ENCODE measurements at places on chromosomes 13 and 19.

- H3K36me3 ChIP-seq = no peaks in the 10 kb centered on the region
- no peaks in the 10 kb centered on the region for H3K4me1 ChIP-seq
- no peaks in the 10 kb centered on the region for H3K27me3 ChIP-seq
- peak; percentile 59 for DNase-seq
Observed at GRCh38 chr19:43784981-43785808, 4.4 kb upstream of the KCNN4 start.

- no peak overlapping the region for H3K4me3 ChIP-seq
- no peaks in the 10 kb centered on the region for H3K4me1 ChIP-seq
- no peak for DNase-seq
Observed at GRCh38 chr19:10680545-10681135, 20.6 kb upstream of the QTRT1 start.

DNA sequence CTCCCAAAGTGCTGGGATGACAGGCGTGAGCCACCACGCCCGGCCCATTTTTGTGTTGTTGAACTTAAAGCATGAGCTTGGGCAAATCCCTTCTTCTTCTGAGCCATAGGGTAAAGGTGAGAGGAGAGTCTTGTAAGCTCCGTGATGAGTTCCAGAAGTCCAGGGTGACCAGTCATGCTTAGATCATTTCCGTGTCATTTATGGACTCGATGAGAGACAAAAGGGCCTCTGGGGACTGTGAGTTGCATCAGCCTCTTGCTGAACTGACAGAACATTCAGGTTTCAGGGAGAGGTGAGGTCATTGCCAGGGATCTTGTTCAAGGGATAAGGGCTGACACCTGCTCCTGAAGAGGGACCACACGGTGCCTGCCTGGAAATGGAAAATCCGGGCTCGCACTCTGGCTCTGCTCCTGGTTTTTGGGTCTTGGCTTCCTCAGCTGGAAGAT is 53.6 kb downstream of the GADD45B start:
- no peak for DNase-seq
- no peak overlapping the region for H3K27ac ChIP-seq
- no peak overlapping the region for H3K4me3 ChIP-seq
- no peaks in the 10 kb centered on the region for H3K4me1 ChIP-seq
- H3K36me3 ChIP-seq = no peaks in the 10 kb centered on the region

- H3K4me1 ChIP-seq = peaks cover 5% of the 10 kb centered on the region
- no peak for DNase-seq
- peaks cover 29% of the 10 kb centered on the region for H3K27me3 ChIP-seq
- peak overlapping the region; percentile 63 for H3K4me3 ChIP-seq
- peaks cover 1% of the 10 kb centered on the region for H3K36me3 ChIP-seq
Observed at GRCh38 chr13:36129539-36129938, 1.6 kb downstream of the DCLK1 start.

DNA sequence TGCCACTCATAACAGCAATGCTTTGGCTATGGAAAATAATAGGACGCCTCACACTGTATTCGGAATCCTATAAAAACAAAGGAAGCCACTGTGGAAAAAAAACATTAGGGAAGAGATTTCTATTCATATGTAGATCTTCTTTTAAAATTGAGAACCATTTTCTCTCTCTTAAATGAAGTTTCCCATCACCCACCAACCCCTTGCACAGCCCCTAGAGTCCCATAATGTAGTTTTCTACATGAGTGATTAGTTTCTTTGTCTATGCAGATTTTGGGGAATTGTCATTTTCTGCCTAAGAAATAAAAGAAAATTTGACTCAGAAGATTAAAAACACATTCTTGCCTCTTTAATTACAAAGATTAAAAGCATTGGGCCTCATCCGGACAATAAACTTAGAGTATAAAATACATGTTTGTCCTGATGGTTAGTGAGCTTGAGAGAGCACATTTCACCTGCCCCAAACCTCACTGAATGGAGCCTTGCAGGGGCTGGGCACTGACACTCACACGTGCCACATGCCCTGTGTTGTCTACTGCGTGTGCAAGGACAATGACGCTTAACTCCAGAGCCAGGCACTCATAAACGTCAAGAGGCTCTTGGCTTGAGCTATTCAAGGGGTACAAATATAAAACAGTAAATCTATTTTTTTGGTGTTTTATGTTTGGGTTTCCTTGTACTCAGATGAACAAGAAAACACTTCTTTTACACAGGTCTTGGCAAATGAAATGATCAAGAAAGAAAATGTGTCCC is 40.0 kb upstream of the KL start:
- H3K27me3 ChIP-seq = no peaks in the 10 kb centered on the region
- no peak overlapping the region for H3K27ac ChIP-seq
- H3K4me3 ChIP-seq = no peak overlapping the region
- no peaks in the 10 kb centered on the region for H3K36me3 ChIP-seq
- no peak for DNase-seq

GRCh38 chr13:101706651-101707050 is 254.2 kb downstream of the ITGBL1 start:
- H3K27me3 ChIP-seq = no peaks in the 10 kb centered on the region
- DNase-seq = no peak
- H3K36me3 ChIP-seq = no peaks in the 10 kb centered on the region
- no peak overlapping the region for H3K27ac ChIP-seq
- H3K4me3 ChIP-seq = no peak overlapping the region
- H3K4me1 ChIP-seq = no peaks in the 10 kb centered on the region

- no peak within 1 kb of the TSS for H3K27ac ChIP-seq
- DNase-seq = no peak
Observed at GRCh38 chr19:48455171-48455907, at the start of gene KCNJ14. Gene KCNJ14, plus strand, starts transcription at chr19:48455574. Its CDS starts 6,151 bp downstream, at chr19:48461725.

DNA sequence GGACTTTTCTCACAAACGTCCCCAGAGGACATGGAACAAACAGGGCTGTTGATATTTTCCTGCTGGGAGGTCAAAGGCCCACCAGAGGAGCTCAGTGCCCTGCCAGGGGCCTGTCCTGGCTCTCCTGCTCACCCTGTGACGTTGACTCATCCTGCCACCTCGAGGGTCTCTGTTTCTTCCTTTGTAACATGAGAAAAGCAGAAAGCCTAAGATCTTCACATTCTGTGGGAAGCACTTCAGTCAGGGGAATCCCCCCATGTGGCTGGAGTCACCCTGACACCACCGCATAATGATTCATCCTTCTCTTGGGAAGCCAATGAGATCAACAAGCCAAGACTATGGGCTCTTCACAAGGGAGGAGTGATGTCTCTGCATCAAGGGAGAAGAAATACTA is 147.9 kb downstream of the KATNAL1 start:
- H3K4me3 ChIP-seq = no peak overlapping the region
- H3K27me3 ChIP-seq = no peaks in the 10 kb centered on the region
- H3K4me1 ChIP-seq = no peaks in the 10 kb centered on the region
- H3K27ac ChIP-seq = no peak overlapping the region

DNA sequence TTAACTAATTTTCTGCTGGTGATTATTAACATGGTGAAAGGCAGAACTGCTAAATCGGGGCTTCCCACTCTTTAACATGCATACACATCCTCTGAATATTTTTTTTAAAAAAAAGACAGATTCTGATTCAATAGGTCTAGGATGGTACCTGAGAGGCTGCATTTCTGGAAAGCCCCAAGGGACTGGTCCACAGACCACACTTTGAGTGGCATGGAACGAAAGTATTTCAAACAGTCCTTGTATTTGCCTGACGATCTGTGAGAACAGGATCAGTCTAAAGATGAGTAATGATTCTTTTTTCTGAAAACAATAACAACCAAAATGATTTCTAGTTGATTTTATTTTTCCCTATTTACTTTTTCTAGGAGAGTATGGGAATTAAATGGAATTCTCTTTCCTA is 16.7 kb upstream of the SPART start:
- no peak overlapping the region for H3K4me3 ChIP-seq
- no peaks in the 10 kb centered on the region for H3K4me1 ChIP-seq
- no peak overlapping the region for H3K27ac ChIP-seq
- no peaks in the 10 kb centered on the region for H3K27me3 ChIP-seq
- peaks cover 11% of the 10 kb centered on the region for H3K36me3 ChIP-seq

- no peak for DNase-seq
- no peak overlapping the region for H3K27ac ChIP-seq
- H3K4me1 ChIP-seq = no peaks in the 10 kb centered on the region
Observed at GRCh38 chr13:113245849-113246796, 36.7 kb downstream of the CUL4A start.

GRCh38 chr19:47581605-47582319 is 8.8 kb upstream of the ZNF541 start:
- no peaks in the 10 kb centered on the region for H3K36me3 ChIP-seq
- no peak overlapping the region for H3K27ac ChIP-seq
- H3K4me3 ChIP-seq = no peak overlapping the region
- no peak for DNase-seq

DNA sequence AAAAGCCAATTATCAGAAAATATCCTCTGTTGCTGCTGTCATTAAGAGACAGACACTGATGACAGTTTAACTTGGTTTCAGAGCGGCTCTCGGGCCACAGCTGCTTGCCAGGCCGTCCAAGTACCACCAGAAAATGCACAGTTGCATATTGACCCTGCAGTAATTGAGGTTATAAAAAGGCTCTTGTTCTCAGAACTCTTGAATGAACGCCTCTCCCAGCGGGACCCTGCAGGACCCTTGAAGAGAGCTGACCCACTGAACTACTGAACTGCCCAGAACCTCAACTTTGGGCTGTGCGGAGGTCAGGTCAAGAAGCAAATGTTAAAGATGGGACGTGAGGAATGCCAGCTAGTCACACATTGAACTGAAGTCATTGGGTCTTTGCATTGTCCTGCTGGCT is 1559.0 kb upstream of the SLC10A2 start:
- H3K36me3 ChIP-seq = no peaks in the 10 kb centered on the region
- H3K4me1 ChIP-seq = no peaks in the 10 kb centered on the region
- H3K27ac ChIP-seq = no peak overlapping the region
- no peak overlapping the region for H3K4me3 ChIP-seq
- no peaks in the 10 kb centered on the region for H3K27me3 ChIP-seq
- DNase-seq = no peak

DNA sequence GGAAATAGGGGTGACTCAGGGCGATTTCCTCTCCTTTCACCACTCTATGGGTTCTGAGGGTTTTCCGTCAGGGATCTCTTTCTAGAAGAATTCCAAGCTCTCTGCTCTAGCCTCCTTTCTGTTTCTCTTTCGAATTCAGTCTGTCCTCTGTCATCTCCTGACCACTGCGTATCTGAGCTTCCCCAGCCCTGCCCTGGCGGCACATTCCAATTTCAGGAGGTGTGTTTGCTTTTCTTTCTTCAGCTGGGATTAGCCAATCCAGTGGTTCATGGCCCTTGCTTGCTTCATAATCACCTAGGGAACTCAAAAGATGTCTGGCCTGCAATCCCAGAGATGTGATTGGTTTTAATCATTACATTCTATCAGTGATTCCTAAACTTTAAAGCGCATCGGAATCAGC is 9.4 kb downstream of the IFNL2 start:
- H3K4me3 ChIP-seq = no peak overlapping the region
- H3K4me1 ChIP-seq = no peaks in the 10 kb centered on the region
- H3K36me3 ChIP-seq = no peaks in the 10 kb centered on the region
- no peaks in the 10 kb centered on the region for H3K27me3 ChIP-seq
- H3K27ac ChIP-seq = no peak overlapping the region

DNA sequence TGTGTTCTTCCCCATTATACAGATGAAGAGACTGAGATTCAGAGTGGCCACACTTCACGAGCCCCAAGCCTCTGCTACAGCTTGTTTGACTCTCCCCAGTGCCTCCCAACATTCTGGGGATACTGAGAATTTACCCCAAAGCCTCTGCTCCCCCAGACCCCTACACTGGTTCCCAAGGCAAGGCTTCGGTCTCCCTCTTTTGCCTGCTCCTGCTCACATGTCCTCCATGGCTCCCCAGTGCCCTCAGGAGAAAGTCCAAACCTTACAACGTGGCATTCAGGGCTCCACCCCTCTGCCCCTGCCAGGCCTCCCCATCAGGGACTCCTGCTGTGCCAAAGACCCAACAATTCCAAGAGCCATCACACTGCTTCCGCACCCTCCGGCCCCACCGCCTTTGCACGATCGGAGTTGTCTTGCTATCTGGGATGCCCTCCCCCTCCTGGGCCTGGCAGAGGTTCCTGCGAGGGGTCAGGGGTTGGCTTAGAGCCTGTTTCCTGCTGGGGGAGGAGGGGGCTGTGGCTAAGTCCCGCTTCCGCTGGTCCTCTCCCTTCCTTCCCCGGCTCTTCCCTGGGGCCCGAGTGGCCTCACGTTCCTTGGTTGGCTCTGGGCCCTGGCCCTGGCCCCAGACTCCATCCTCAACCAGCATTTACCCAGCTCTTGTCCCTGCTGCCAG is 15.4 kb downstream of the GTPBP3 start:
- no peak for DNase-seq
- no peaks in the 10 kb centered on the region for H3K36me3 ChIP-seq
- no peak overlapping the region for H3K4me3 ChIP-seq

GRCh38 chr19:53903055-53903680 is 5.9 kb upstream of the CACNG7 start:
- H3K36me3 ChIP-seq = peaks cover 5% of the 10 kb centered on the region
- H3K27ac ChIP-seq = no peak overlapping the region
- H3K4me1 ChIP-seq = peaks cover 14% of the 10 kb centered on the region

GRCh38 chr13:69450245-69450644 is 657.4 kb upstream of the ATXN8OS start:
- H3K36me3 ChIP-seq = no peaks in the 10 kb centered on the region
- no peak overlapping the region for H3K27ac ChIP-seq
- no peak for DNase-seq
- no peak overlapping the region for H3K4me3 ChIP-seq
- H3K4me1 ChIP-seq = no peaks in the 10 kb centered on the region

DNA sequence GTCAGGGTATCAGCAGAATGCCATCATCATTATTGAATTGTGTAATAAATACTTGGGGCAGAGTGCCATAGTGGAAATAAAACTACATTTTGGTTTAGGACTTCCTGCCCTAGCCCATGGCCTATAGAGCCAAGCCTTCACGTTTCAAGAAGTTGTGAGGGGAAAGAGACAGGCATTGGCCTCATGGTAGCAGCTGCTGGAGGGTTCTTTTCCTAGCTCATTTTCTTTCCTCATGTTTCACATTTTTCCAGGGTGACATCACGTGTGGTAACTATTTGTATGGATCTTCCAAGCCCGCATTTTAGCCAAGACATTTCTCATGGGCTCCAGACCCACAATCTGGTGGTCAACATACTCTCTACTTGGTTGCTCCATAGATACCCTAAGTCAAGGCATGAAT is 80.4 kb downstream of the LRCH1 start:
- H3K27me3 ChIP-seq = no peaks in the 10 kb centered on the region
- no peak for DNase-seq
- H3K36me3 ChIP-seq = no peaks in the 10 kb centered on the region

DNA sequence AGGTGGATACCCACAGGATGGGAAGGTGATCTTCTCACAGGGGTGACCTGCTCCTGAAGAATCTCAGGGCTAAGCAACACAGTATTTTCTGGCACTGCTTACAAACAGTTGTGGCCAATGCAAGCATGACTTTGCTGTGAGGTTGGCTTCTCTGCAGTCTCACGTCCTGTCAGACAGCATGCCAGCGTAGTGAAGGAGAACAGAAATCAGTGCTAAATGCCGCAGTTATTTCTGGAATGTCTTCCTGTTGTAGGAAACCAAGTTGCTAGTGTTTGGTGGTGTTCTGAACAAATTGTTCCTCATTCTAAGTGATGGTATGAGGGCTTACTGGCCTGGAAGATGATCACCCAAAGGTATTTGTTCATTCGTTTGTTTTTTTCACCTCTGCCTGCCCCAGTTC is 320.1 kb downstream of the MTUS2 start:
- H3K4me3 ChIP-seq = no peak overlapping the region
- no peaks in the 10 kb centered on the region for H3K27me3 ChIP-seq
- H3K36me3 ChIP-seq = no peaks in the 10 kb centered on the region
- no peak for DNase-seq

- no peak overlapping the region for H3K27ac ChIP-seq
- H3K27me3 ChIP-seq = no peaks in the 10 kb centered on the region
- H3K4me1 ChIP-seq = no peaks in the 10 kb centered on the region
- no peak for DNase-seq
- no peak overlapping the region for H3K4me3 ChIP-seq
Observed at GRCh38 chr13:43223216-43223615, 199.8 kb downstream of the DNAJC15 start.
